Mesenchymal stem cell (in vitro differentiated cells and primary cell): ENCODE measurements at places on chromosomes 3 and 15.

GRCh38 chr15:24943361-24943760 is 11.4 kb upstream of the SNRPN start:
- DNase-seq = no peak

GRCh38 chr15:96073908-96074307 is 256.6 kb upstream of the NR2F2 start:
- no peak for DNase-seq

DNA sequence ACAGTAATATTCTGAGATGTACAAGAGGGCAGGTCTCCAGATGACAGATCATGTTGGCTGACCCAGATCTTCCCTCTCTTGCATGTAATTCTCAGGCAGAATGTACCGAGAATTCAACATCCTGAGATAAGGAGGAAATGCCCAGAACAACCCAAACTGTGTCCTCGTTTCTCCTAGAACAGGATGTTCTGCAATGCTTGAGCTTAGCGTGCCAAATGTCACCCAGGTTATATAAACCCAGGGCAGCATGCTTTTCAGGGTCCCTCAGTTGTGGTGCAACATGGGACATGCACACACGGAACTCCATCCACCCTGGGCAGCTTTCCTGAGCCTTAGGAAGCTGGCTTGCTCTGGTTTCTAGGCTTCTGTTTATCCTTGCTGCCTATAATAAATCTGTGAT is 102.1 kb upstream of the CMC1 start:
- DNase-seq = no peak

DNA sequence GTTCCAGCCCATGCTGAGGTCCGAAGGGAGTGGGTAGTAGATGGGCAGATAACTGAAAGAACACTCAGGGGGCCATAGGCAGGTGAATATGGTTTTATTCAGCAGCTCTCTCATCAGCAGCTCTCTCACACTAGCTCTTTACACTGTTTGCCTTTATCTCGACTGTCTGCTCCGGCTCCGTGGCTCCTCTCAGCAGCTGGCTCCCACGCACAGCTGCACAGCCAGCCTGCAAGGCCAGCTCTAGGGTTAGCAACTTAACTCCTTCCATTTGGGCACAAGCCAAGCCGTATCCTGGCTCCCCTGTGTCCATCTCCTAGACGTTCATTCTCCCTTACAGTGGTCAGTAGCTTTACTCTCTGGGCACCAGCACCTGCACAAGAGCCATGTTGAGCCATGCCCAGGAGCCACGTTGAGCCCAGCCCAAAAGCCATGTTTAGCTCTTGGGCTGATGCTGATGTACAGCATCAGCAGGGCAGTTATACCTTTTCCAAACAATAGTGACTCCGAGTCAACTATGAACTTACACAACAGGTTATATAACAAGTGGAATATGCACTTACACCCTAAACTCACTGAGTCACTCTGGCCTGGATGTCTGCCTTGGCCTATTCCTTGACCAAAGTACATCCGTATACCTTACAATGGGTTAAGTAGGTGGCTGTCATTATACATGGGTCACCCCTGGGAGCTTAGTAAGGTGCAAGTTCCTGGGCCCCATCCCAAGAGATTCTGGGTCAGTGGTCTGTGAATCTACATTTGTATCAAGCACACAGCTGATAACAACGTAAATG is 34.6 kb upstream of the TOPAZ1 start:
- no peak for DNase-seq

- DNase-seq = no peak
Measured at GRCh38 chr15:47301481-47301880, 415.8 kb upstream of the SEMA6D start.

DNA sequence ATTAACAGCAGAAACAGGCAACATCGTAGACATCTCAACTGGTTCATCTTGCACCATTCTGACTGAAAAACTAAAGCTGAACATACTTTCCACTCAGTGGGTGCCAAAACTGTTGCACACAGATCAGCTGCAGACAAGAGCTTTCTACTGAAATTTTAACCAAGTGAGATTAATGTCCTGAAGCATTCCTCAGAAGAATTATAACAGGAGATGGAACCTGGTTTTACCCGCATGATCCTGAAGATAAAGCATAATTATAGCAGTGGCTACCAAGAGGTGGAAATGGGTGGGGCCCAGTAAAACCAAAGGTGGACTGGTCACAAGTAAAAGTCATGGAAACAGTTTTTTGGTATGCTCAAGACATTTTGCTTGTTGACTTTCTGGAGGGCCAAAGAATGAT is 858.8 kb downstream of the FHIT start:
- DNase-seq = no peak

DNA sequence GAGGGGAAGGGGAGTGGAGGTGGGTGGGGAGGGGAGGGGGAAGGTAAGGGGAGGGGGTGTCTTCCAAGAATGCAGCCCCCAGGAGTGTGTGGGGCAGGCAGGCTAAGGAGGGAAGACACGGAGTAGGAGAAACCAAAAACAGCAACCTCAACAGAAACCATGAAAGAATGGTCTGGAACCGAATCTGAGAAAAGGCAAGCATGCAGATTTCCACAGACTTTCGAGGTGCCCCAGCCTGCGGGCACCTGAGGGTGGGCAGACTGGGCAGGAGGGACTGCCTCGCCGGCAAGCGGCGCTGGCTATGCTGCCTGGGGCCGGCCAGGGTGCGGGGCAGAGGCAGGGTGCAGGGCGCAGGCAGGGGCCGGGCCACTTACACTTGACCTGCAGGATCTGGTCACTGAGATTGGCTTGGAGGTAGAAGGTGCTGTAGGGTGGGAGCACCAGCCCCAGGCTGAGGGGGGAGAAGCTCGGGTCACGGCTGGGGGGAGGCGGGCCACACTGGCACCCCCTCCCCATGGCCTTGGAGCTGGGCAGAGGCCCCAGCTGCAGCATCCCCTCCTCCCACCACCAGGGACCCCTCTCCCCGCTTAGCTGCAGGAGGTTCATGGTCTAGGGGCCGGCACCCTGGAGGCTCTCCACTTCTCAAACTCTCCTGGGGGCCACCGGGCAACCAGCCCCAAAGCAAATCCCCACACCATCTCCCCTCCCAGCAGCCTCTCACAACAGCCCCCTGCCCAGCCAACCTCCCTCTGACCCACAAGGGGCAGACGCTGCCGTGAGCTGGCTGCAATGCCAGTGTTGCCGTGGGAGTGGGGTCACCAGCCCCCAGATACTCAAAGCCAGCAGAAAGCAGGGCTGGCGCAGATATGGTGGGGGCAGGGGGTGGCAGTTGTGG is 15.3 kb upstream of the TMEM115 start:
- no peak for DNase-seq

GRCh38 chr15:74826921-74827320 is 494 bp downstream of the CPLX3 start:
- DNase-seq = no peak

- DNase-seq = no peak
Measured at GRCh38 chr3:28502397-28502937, 153.8 kb upstream of the AZI2 start.

DNA sequence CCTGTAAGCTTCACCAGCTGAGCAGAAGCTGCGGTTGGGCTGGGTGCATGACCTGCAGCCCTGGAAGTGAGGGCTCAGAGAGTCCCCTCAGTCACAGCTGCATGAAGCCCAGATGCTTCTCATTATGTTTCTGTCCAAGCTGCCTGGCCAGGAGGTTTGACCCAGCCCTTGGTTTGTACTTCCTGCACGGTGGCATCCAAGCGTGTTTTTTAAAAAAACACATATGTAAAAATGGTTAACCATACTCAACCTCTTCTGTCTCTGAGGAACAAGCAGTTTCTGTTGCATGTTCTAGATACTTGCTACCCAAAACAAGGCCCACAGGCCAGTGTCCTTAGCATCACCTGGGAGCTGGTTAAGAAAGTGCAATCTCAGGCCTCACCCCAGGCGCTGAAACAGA is 76.0 kb upstream of the ATP10A start:
- no peak for DNase-seq

DNA sequence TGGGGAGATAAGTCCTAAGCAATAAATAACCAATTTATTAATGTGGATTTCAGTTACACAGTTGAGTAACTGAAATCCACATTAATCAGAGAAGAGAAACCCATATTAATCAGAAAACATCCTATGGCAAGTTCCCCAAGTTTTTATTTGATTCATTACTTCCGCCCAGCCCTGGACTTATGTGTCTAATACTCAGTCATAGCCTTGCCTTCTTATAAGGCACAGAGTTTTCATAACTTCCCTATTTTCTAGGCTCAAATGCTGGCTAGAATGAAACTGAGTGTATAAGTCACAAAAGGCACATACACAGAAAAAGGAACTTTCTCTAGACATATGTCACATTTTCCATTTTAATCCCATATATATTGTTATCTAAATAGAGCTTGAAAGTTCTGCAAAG is 28.8 kb downstream of the CD47 start:
- DNase-seq = no peak

GRCh38 chr3:132641837-132642538 is 17.6 kb downstream of the ACAD11 start:
- DNase-seq = peak; percentile 67

DNA sequence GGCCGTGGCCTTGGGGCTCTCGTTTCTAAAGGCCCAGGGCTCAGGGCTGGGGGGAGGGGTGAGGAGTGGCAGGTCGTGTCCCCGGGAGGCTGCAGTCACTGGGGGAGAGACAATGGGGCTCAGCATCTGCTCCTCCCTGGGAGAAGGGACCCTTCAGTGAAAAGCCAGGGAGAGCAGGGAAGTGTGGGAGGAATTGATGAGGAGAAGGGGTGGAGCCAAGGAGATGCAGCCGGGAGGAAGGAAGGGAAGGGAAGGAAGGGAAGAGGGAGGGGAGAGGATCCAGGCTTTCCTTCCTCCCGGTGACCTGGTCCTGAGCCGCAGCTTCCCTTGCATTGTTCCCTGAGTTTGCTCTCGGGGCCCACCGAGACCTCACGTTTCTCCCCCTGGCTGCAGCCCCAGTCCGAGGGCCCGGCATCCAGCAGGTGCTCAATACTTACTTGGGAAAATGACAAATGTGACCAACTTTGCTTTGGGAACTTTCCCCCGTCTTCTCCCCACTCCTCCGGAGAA is 1.4 kb upstream of the ZNF710 start:
- peak; percentile 48 for DNase-seq

- DNase-seq = no peak
Measured at GRCh38 chr3:130851277-130851676, 42.6 kb upstream of the ATP2C1 start.

GRCh38 chr3:40624189-40624769 is 99.5 kb downstream of the ZNF621 start:
- no peak for DNase-seq

- DNase-seq = peak; percentile 40
Measured at GRCh38 chr15:60407415-60407805, 9.6 kb upstream of the ANXA2 start.

DNA sequence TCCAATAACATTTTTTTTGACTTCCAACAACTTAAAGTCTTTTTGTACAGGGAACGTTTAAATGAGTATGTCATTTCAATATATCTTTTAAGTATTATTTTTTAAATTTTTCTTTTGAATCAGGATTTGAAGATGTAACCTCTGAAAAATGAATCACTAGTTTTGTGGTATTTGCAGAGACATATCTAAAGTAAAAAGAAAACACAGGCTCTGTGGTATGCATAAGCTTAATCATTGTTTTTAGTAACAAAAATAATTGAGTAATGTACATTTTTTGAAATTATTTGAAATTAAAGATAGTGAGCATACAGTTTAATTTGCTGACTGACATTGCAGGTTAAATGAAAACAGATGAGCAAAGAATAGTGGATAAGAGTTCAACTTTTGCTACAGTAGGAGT is 531.3 kb downstream of the ROBO1 start:
- no peak for DNase-seq

DNA sequence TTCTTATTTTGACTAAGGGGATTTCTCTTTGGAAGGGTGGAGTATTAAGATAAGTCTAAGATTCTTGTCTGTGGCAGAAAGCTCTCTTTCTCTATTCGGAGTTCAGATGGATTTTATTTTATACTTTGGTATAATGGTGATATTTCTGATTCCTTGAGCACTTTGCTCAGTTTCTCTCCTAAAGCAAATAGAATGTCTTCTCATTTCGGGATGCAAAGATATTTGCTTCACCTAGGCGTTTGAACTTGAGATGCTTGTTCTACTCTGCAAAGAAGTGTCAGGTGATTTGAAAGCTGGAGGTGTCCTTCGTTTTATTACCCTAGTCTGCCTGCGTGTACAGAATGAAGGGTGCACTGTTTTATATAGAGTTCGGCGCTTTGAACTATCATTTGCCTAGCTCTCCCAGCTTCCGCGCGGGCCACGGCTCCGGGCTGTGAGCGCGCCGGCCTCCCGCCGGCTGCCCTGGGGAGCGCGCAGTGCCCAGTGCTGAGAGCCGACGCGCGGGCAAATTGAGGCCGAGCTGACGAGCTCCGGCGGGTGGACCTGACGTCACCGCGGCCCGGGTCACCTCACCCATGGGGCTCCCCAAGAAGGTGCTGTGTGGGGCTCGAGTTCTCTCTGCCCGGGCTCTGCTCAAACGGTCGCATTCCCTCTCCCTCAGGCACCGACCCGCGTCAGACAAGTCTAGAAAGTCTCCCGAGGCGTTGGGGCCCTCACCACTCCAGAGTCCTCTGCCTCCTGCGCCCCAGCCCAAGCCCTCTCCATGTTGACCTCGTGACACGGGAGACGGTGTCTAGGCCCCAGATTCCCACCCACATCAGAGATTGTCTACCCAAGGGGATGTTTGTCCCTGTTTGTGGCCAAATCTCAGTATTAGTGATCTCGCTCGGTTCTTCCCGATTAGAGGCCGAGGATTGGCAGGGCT is 7.5 kb downstream of the SOX2 start:
- no peak for DNase-seq

DNA sequence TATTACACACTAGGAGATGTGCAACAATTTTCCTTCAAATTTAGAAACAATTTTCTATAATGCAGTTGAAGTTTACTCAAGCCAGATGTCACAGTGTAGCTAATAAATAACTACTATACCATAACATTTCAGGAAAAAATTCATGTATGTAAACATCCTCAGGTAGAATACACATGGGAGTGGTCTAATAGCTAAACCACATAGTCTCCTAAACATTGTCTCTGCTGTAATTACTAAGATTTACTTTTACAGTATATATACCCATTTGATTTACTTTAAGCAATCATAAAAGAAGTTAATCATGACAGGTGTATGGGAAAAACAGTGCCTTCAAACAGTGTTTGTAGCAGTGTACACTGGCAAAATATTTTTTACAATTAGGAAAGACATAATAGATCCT is 110.1 kb upstream of the GRM7 start:
- no peak for DNase-seq

DNA sequence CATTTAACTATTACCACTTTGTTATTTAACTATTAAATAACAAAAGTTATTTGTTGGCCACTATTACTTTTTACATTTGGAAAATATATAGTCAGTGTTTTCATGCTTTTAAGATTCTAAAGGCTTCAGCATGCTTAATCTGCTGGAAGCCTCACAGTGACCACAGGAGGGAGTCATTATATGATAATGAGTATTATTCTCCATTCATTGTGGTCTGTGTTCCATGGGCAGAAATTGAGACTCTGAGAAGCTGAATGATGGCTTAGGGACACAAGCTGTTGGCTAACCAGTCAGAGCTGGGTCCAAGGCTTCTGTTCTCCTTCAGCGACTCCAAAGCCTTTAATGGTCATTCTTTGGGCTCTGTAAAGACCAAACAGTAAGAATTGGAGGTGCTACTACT is 64.7 kb downstream of the BFSP2 start:
- DNase-seq = peak; percentile 39

- peak; percentile 43 for DNase-seq
Measured at GRCh38 chr3:71089271-71089847, 494.2 kb downstream of the FOXP1 start.
